ENCODE measurements at places on chromosomes 5 and 9.

- DNase-seq, result no peak
These were observed 76.6 kb upstream of the PRRC1 start for GRCh38 chr5:127440831-127441230.

DNA sequence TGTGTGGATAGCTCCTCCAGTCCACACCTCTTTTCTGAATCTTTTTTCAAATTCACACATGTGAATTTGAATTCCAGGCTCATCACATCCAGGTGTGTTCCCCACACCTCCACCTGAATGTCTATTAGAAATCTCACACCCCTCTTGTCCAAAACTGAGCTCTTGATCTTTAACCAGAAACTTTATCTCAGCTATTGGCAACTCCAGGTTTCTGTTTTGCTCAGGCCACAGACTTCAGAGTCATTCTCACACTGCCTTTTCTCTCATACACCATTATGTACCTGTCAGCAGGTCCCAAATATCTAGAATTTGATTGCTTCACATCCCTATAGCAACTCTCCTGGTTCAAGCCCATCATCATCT lies 11.6 kb downstream of the NIPSNAP3B start:
- no peak for DNase-seq

DNA sequence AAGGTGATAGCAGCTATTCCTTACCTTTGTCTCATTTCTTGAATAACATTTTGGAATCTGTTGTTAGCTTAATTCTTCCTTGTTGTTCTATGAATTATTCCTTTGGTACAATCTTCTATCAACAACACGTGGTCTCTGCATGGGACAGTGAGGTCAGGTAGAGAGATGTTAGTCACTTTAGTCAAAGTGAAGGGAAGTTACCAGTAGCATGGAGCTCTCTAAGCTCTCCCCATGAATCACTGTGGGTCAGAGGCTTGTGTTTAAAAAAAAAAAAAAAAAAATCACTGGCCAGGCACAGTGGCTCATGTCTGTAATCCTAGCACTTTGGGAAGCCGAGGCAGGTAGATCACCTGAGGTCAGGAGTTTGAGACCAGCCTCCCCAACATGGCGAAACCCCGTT lies 116.0 kb downstream of the GOLPH3 start:
- no peak for DNase-seq

DNA sequence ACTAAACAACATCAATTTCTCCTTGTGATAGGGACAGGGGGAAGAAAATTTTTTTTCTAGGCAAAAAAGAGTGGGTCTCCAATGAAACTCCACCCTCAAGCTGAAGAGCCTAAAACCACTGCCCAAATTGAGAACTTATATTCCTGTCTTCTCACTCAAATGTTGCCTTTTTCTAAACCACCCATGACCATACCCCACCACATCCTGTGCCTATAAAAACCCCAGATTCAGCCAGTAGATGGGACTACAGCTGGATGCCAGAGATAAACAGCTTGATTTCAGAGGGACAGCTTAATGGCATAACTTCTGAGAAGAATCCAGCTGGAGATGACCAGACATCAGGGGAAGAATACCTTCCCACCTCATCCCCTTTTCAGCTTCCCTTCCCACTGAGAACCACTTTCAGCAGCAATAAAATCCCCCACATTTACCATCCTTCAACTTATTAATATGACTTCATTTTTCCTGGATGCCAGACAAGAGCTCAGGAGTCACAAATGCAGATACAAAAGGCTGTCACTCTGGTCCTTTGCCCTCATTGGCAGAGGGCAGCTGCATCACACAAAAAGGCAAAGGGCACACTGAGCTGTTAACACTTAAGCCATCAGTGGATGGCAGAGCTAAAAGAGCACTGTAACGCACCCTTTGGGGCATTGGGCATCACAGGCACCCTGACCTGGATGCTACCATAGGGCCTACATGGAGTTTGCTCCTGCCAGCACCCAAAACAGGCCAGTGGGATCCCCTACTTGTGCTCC lies 972.5 kb upstream of the CTNND2 start:
- DNase-seq, result no peak

DNA sequence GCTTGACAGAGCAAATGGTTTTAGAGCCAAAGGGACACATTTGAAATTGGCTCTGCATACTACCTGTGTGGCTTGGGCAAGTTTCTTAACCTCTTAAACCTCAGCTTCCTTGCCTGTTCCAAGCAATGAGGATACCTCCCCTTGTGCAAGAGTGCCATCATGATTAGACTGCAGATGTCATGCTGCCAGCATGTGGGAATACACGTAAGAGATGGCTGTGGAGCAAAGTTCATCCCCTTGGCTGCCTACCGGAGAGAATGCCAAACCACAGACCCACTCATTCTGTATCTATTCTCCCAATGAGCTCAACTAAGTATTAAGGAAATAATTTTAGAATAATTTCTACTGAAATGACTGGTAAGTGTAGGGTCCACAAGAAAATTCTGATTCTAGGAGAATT lies 101.3 kb downstream of the WDR41 start:
- DNase-seq, result no peak

- no peak for DNase-seq
These were observed 79.5 kb upstream of the MSX2 start for GRCh38 chr5:174644923-174645322.

- no peak for DNase-seq
These were observed 44.8 kb upstream of the EQTN start for GRCh38 chr9:27341545-27342294.

DNA sequence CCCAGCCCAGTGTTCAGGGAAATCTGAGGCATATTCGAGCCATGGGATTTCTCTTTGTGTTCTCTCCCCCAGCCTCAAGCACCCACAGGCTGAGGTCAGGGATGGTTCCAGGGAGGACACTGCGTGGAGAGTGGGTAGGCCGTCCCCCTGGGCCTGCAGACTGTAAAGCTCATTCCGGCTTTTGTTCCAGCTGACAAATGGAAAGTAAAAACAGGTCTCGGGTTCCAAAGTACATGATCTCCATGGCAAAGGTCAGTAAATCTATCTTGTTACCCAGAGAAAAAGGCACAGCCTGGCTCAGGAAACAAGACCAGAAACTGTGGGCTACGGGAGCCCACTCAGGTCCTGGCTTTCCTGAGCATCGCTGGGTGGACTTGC lies 116.2 kb downstream of the ROR2 start:
- DNase-seq, result no peak

GRCh38 chr9:27468000-27468399 lies 56.1 kb upstream of the IFNK start:
- no peak for DNase-seq

- no peak for DNase-seq
These were observed 1.4 kb upstream of the OGN start for GRCh38 chr9:92405818-92406217.

DNA sequence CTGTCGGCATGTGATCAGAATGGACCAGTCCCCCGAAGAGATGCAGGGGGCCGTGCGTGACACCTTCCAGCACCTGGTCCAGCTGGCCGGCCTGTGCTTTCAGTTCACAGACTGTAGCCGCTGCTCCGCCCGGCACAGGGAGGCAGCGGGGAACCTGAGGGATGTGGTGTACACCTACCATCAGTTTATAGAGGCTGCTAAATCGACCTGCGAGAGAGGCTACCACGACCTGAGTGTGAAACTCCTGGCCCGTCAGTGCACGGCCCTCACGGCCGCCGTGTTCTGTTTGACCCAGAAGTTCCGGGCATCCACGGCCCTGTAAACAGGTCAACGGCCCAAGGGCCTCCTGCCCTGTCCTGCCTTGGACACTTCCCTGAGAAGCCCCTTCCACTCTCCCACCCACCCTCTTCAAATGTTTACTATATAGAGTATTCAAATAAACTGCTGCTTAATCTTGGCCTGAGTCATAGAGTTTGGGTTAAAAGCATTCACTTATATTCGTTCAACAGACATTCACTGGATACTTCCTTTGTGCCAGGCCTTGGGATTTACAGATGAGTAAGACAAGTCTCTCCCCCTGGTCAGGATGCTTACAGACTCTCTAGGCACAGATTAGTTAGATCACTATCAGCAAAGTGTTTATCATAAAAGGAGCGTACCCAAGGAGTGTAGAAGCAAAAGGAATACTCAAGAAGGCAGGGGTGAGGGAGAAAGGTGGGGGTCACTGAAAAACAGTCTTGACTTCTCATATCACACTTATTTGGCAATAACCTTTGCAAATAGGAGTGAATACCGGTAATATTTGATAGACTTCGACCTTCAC lies 6.9 kb upstream of the TRMT10B start:
- DNase-seq, result no peak

DNA sequence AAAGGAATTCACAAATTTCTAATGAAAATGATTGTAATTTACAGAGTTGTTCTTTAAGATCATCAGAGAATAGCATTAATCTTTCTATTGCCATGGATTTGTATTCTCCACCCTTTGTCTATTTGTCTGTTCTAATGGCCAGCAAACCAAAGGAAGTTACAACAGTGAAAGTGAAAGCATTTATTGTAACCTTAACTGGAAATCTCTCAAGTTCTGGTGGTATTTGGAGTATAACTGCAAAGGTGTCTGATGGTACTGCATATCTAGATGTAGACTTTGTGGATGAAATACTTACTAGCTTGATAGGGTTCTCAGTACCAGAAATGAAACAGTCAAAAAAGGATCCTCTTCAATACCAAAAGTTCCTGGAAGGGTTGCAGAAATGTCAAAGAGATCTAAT lies 21.7 kb downstream of the RMI1 start:
- DNase-seq, result no peak

- no peak for DNase-seq
These were observed 28.5 kb downstream of the AOPEP start for GRCh38 chr9:94754976-94755475.

- DNase-seq, result peak; percentile 27
These were observed 66.8 kb downstream of the APBA1 start for GRCh38 chr9:69605406-69605805.

DNA sequence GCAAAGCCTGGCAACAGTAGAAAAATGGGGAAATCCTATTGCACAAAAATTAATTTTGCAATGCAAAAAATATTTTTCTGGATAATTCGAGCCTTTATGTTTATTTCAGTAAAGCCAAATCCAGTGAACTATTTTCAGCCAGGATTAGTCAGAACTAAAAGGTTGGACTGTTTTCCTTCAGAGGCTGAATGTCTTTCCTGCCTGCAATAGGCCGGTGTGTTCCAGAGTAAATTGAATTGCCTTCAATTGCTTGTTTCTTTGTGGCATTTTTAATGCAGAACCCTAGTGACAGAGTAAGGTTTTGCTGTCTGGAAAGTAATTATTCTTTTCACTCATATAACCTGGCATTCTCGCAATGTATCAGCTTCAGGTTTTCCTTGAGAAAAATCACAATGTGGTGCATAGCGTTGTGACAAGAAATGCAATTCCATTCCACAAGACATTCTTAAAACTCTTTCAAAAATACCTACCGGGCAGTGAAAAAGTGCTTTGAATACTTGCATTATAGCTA lies 183.7 kb downstream of the GLIS3 start:
- no peak for DNase-seq

GRCh38 chr5:39800042-39800601 lies 375.3 kb upstream of the DAB2 start:
- no peak for DNase-seq

DNA sequence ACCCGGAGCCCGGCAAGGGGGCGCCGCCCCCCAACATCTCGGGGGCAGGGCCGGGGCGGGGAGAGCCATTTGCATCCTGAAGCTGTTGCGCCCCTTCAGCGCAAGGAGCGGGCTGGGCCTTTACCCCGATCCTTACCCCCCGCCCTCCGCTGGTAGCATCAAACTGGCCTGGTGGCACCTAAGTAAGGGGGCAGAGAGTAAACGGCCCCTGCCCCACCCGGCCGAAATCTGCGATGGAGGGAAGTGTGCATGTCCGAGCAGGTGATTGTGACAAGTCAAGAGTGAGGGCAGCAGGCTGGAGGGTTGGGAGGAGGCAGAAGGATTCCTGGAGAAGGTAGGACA lies 101.2 kb downstream of the ESM1 start:
- no peak for DNase-seq

- DNase-seq, result no peak
These were observed 24.0 kb downstream of the DCTN4 start for GRCh38 chr5:150734579-150735384.

GRCh38 chr5:54766748-54767147 lies 218.6 kb downstream of the ESM1 start:
- DNase-seq, result no peak

DNA sequence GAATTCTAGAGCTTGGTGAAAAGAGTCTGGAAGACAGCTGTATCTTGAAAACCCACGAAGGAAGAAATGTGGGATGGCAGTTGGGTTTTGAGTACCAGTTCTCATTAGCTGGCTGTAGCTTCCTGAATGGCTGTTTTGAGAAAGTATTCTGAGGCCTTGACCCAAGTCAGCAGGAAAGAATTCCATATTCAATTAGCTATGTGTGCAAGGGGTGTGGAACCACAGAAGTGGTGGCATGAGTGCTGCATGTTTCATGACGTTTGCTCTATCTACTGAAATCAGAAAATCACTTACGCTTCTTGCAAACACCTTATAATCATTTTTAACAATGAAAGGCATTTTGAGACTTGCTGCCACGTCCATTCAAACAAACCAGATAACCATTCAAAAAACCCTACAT lies 69.1 kb downstream of the TRPM3 start:
- DNase-seq, result no peak

GRCh38 chr9:138120511-138121437 lies 243.2 kb downstream of the CACNA1B start:
- no peak for DNase-seq

- DNase-seq, result no peak
These were observed 274.3 kb downstream of the HTR1A start for GRCh38 chr5:63687854-63688516.

DNA sequence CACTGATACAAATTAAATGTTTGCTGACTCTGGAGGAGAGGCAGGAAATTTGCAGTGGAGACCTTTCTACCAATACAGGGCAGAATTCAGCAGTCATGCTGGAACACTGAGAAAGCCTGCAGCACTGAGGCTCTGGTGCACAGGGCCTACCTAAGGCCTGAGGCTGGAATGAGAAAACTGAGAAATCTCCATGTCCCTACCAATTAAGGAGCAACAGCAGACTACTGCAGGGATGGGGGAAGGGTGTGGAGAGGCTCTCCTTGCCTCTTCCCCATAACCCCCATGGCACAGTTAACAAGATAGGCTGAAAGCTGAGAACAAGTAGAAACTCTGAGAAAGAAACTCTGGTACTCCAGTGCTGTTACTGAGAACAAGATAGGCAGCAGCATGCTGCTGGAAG lies 10.5 kb downstream of the FBXO4 start:
- no peak for DNase-seq

- no peak for DNase-seq
These were observed 3.9 kb downstream of the GLIPR2 start for GRCh38 chr9:36140086-36141084.

DNA sequence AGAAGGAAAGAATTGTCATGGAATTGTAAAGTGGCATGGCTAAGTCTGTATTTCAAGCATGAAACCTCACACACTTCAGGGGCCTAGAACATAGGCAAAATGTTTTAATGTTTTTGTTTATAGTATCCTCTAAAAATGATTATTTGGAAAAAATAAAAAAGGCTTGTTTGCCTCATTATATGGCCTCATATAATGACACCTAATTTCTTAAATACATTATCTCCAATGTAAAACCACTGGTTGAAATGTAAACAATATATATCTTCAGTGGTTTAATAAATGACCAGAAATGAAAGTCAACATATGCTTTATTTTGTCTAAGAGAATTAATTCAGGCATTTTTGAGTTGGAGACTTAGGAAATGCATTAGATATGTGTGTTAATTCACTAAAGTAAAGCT lies 1736.6 kb downstream of the EFNA5 start:
- DNase-seq, result no peak

GRCh38 chr5:17907094-17907493 lies 272.8 kb downstream of the TAF11L14 start:
- DNase-seq, result no peak

GRCh38 chr9:28762167-28762566 lies 1188.9 kb upstream of the C9orf72 start:
- DNase-seq, result no peak

GRCh38 chr9:23669776-23670175 lies 156.3 kb downstream of the ELAVL2 start:
- DNase-seq, result no peak

GRCh38 chr9:105503881-105504280 lies 54.0 kb upstream of the FKTN start:
- DNase-seq, result no peak

All from NCI-H1105 treated with DMSO at 0.1 percent for 48 hours (cell line).